ENCODE measurements at places on chromosomes 13 and 19. TPM values are rescaled to one million over a fixed set of nuclear protein-coding genes. Genes with fewer than 3 reads are reported as not detected.

Gene PROZ
- total RNA-seq = not detected

Gene ZFP28
- total RNA-seq = 5.6 TPM

Gene CASP14
- total RNA-seq = not detected

Gene TTC9B
- not detected for total RNA-seq

Gene ZNF491
- total RNA-seq = 0.64 TPM

Gene PRSS57
- total RNA-seq = not detected

Gene SLC6A16
- total RNA-seq = 0.05 TPM

Gene ZNF628
- 13.9 TPM for total RNA-seq

DNA sequence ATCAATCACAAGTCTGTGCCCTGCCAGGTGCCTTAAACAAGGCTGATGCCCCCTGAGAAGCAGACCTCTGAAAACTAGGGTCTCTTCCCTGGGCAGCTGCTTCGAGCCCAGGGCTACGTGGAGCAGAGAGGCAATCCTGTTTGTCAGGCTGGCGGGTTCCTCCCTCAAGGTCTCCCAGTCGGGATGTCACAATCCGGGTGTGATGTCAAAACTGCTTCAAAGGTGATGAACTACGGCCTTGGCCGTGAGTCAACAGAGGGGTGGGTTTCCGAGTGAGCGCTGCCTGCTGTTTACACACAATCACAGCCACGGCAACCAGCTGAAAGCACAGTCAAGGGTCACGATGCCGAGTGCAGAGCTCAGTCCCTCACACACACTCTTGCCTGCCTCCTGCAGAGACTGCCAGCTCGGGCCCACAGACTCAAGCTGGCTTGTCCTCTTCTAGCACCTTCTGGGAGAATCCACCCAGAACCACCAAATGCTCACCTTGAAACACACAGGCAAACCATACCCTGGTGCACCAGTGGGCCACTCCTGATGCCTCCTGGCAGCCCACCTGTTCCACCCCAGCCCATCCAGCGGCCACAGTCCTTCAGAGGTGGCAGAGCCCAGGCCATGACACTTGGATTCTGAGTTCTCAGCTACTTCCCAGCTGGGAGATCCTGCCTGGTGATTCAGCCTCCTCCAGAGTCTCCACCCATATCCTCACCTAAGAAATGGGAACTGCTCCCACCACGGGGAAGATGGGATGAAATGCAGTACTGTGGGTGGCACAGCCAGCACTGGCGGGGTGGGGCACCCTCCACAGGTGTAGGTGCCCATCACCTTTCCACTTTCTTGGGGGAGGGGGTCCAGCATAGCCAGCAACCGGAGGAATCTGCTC is 6.8 kb downstream of the ELL start:
- peak; percentile 37 for DNase-seq

DNA sequence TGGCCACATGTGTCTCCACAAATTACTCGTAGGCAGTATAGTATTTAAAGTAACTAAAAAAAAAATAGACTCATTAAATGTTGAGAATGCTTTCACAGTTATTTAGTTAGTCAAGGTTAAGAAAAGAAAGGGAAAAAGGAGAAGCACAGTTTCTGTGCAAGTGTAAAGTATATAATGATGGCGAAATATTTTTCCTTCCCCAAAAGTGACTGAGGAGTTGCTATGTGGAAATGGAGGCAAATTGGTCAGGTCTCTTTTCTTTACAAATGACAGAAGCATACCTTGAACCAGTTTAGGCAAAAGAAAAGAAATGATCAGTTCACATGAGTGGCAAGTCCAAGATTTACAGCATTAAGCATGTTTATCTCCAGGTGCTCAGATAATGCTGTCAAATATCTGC is 18.0 kb downstream of the CSNK1A1L start:
- DNase-seq = no peak

DNA sequence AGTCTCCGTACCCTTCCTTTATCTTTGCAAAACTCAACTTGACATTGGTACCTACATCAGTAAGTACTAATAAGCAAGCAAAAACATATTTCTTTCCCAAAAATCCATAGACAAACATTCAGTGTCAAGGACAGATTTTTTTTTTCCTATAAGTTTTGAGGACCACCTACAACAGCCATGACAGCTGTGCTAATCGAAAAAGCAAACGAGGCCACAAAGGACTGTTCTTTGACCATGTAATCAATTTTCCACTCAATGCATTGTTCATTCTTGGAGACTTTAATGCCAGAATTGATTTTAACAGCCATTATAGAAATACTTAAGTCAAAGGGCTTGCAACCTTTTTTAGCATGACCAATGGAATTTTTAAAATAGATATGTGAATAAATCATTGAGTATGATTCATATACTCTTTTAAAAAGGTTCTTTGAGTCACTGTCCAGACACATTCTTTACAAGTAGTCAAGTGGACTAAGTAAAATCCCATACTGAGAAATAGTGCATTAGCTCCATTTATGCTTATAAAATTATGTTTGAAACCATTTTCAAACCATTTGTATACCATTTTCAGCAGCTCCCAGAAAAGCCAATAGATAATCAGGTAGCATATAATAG is 323.9 kb downstream of the MZT1 start:
- peak; percentile 8 for DNase-seq

DNA sequence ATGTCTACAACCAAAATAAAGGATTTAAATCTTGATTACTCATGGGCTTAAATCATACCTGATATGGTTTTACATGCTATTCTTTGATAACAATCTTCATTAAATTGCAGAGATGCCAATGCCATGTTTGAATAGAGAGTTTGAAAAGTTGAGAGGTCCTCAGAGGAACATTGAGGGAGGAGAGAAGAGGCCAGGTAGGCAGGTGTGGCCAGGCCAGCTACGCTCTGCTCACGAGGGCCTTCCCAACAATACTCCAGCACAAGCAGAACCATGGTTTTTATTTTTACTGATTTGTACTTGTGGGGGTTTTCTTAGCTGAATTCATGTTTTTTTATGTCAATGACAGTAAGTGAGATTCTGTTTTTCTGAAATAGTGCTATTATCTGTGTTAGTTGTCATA is 158.1 kb upstream of the RFC3 start:
- DNase-seq = no peak

- no peak for DNase-seq
Measured at GRCh38 chr13:55155046-55155445, 1985.7 kb upstream of the PRR20A start.

DNA sequence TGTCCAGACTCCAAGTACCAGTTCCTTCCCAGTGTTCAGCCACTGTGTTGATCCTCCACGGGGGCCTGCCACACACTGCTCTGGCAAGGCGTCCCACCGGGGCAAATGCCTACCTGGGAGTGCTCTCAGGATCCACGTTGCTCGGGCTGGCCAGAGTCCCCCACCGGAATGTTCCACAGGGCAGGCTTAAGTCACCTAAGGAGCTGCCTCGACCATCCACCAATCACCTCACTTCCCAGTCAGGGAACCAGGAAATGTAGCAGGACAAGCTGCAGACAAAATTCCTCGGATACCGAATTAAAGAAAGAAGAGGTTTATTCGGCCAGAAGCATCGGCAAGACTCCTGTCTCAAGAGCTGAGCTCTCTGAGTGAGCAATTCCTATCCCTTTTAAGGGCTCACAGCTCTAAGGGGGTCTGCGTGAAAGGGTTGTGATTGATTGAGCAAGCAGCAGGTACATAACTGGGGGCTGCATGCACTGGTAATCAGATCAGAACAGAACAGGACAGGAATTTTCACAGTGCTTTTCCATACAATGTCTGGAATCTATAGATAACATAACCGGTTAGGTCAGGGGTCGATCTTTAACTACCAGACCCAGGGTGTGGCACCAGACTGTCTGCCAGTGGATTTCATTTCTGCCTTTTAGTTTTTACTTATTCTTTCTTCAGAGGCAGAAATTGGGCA is 56.9 kb upstream of the EDNRB start:
- DNase-seq = peak; percentile 34

DNA sequence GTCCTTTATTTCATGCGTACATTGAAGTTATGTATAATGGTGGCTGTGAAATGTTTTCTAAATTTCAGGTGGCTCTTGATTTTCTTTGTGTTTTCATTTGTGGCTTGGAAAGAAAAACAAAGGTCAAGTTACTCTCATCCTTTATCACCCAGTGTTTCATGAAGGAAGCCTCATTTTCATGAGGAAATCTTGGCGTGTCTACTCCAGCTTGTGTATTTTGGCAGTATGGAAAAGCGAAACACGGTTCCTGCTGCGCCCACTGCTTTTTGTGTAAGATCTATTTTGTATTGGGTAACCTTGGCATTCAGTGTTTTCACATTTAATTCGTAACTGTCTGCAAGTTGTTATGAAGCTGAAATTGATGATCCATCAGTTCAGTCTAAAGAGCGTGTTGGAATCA is 147.0 kb upstream of the RNF113B start:
- DNase-seq = no peak

DNA sequence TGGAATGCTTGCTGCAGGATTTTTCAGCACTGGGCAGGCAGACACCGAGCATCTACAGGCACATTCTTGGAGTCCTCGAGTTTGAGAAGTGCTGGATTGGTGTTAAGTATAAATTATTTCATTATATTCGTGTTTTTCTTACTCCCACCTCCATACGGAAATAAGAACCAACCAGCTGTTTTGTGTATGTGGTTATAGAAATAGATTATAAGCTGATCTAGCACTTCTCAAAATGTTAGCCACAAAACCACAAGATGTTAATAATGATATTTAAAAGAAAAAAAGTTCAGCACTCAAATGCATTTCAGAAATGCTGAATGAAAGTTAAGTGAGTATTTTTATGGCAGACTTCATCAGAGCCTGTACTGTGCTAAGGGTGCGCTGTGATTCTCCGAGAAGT is 24.0 kb upstream of the TEX29 start:
- no peak for DNase-seq

- no peak for DNase-seq
Measured at GRCh38 chr19:36244066-36244465, 29.2 kb downstream of the ZNF146 start.

GRCh38 chr13:22114630-22115311 is 443.9 kb downstream of the FGF9 start:
- no peak for DNase-seq

DNA sequence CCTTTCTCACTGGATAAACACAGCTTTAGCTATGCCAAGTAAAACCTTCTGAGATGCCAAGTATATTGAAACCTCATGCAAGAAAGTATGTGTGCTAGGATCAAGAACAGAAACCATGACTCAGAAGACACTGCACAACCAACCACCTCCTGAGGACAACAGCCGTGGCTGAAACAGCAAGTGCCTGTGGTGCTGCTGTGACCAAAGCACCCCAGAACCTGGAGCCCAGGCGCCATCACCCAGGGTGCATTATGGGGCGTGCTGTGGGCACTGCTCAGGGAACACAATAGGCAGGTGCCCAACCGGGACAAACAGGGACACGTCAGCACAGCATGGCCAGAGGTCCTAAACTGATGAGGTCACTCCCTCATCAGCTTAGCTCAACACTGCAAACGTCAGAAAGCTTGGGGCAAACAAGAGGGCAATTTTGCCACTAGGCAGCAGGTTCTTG is 101.3 kb upstream of the SLC15A1 start:
- DNase-seq = no peak

DNA sequence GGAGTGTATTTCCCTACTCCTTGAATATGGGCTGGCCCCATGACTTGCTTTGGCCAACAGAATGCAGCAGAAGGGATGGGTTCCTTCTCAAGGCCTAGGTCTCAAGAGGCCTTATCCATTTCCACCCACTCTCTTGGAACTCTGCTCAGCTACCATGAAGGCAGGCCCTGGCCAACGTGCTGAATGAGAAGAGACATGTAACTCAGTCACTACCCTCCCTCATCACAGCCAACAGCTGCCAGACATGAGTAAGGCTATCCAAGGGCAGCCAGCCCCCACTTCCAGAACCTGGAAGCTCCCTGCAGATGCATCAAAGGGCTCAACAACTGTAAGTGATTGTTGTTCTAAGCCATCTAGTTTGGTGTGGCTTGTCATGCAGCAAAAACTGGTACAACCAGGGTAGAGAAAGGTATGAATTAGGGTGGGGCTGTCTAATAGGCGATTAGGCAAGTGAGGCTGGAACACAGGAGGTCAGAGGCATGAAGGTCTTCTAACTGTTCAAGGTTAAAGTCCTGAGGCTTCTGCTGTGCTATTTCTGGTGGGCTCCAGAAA is 1.4 kb upstream of the RASL11A start:
- no peak for DNase-seq

DNA sequence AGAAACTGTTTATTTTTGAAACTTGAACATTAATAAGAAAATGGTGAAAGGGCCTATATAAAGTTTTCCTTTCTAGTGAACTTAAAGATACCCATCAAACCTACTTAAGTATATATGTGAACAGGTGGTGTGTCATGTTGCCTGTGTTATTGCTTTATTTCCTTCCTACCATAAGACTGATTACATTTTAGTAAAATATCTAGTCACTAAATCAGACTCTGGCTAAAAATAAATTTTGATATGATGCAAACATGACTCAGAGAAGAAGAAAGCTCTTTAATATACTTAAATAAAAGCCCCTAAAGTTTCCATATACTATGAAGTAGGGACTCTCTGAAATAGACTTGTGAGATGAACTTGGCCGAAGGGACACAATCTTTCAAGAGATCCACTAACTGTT is 35.1 kb upstream of the FBXL3 start:
- DNase-seq = no peak

GRCh38 chr13:48526286-48526685 is 6.6 kb downstream of the RCBTB2 start:
- DNase-seq = no peak

GRCh38 chr13:96816261-96816660 is 178.0 kb downstream of the OXGR1 start:
- no peak for DNase-seq

DNA sequence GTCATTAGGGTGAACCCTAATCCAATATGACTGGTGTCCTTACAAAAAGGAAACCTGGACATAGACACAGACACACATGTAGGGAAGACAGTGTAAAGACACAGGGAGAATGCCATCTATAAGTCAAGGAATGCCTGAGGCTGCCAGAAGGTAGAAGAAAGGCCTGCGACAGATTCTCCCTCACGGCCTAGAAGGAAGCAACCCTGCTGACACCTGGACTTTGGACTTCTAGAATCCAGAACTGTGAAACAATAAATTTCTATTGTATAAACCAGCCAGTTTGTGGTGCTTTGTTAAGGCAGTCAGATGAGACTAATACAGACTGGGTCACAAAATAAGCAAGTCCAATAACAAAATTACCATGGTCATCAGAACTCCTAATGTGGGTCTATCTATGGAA is 120.4 kb downstream of the ENOX1 start:
- no peak for DNase-seq

GRCh38 chr19:38255383-38256014 is 675 bp downstream of the PPP1R14A start:
- DNase-seq = no peak

DNA sequence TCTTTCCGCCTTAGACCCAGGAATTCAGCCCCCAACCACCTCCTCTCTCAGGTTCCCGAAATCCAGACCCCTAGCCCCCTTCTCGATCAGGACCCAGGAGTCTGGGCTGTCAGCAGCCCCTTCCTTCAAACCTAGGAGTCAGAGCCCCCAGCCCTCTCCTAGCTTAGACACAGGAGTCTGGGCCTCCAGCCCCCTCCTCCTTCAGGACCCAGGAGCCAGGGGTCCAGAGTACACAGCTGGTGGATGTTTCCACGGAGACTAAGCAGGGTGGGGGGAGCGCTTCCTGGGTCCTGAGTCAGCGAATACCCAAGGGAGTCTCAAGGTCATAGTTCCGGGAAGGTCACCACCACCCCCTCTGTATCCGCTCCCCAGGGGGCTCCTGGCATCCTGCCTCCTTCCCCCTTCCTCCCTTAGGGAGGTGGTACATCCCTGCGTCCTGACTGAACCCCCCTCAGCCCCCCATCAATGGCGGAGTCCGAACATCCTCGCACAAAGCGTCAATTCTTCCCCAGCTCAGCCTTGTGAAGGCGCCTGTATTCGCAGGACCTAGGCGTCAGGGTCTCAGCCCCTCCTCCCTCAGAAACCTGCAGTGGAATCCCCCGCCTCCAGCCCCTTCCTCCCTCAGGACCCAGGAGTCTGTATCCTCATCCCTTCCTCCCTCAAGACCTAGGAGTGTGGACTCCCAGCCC is 4.6 kb downstream of the CADM4 start:
- no peak for DNase-seq
